ENCODE measurements at places on chromosomes 3 and 15.

DNA sequence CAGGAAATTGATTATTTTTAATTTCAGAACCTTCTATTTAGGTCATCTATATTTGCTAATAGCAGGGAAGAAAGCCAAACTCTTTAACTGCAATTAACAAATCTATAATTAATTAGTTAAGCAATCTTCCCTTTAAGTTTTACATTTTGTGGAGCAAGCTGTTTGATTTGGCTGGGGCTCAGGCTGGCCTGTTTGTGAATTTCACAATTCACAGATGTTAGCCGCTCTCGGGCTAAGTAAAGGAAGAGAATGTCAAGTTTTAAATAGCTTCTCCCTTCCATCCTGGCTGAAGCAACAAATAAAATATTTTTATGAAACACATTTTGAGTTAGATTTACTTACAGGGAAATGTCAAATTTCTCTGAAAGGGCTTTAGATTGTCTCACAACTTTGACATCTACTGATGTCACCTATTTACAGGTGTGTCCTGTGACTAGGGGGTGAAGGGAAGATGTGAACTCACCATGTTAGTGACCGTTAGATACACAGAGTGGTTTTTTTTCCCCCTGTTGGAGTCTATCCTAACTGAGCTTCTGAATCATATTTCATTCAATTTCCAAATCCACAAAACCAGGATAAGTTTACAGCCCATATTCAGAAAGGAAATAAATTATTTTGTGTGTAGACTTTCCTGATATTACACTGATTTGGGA is 1.3 kb upstream of the TP63 start:
- DNase-seq = no peak

DNA sequence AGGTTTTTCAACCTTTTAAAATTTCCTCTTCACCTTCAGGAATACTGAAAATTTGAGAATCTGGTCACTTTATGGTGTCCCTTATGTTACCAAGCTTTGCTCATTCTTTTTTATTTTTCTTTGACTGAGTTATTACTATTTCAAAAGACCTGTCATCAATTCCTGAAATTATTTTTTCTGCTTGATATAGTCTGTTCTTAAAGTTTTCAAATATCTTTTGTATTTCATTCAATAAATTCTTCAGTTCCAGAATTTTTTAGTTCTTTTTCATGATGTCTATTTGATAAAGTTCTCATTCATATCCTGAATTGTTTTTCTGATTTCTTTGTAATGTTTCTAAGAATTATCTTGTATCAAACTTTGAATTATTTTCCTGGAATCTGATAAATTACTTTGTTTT is 63.9 kb downstream of the UQCC5 start:
- DNase-seq = no peak

DNA sequence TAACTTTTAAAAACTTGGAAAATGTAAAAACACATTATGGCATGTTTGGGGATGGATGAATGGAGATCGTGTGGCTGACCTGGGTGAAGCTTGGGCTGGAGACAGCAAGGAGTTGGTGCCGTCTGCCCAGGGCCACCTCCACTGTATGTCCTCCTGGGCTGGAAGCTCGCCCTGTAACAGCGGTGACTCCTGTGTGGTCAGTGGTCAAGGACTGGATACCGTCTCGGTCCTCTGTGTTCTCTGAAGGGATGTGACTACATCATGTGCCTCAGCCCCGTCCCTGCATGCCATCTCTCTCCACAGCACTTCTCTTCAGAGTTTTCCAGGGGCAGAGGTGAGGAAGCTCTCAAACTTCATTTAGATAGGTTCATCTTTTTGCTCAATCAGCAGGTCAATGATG is 9.5 kb downstream of the LIMD1 start:
- DNase-seq = no peak

GRCh38 chr3:187267306-187267705 is 24.2 kb downstream of the MASP1 start:
- DNase-seq = no peak

- no peak for DNase-seq
These were observed 617.5 kb upstream of the CCDC54 start for GRCh38 chr3:106759731-106760130.

- no peak for DNase-seq
These were observed 138.5 kb downstream of the GABRB3 start for GRCh38 chr15:26634319-26634718.

DNA sequence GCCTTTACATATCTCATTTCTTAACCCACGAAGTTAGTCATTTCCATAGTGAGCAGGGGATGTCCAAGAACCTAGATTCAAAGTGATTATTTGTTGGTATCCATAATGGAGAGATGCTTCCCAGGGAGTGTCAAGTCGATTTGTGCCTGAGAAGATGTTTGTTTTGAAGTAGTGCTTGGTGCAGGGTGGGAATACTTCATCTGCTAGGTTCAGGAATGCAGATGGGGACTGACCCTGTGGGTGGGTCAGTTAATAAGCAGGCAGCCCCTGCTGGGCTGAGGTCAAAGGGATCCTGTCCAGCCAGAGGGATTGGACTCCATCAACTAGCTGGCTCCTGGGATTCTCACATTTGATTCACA is 44.1 kb upstream of the VILL start:
- no peak for DNase-seq

DNA sequence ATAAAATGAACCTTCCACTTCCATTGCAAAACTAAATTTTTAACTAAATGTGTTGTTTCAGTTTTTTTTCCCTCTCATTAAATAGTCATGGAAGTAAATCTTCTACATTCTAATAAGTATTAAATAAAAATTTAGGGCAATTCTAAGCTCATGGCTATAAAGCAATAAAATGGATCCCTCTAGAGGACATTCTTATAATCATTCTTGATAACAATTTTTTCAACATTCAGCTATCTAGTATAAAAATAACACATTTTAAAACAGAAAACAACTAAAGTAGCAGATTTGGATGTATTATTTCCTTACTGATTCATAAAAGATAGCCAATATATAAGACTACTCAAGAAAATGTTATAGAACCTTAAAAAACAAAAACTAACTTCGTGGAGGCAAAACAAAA is 393.1 kb downstream of the PLOD2 start:
- DNase-seq = peak; percentile 64

DNA sequence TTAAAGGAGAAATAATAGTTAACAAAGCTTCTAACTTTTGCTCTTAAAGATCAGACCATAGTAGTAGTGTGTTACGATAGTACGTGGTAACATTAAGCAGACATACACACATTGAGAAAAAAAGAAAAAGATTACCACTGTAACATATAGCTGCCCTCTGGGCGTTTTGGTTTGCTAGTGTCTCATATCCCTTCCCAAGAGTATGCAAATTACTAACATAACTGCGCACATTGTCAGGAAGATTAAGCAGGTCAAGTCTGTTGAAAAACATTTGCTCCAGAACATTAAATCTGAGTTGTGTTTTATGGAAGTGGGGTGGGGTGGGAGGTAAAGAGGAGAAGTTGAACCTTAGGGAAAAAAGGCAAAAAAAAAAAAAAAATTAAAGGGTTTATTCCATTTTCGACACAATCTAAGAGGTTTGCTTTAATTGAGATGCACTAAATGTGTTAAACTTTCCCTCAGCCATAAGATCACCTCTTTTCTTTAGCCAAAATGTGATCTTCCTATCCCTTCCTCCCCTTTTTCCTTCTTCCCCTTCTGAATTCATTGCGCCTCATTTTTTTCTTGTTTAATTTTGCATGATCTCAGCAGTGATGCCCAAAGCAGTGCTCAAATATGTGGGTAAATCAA is 1.5 kb upstream of the LRIG1 start:
- no peak for DNase-seq

GRCh38 chr3:15645246-15645645 is 43.7 kb downstream of the BTD start:
- DNase-seq = no peak

- peak; percentile 81 for DNase-seq
These were observed 72.7 kb downstream of the NUP210 start for GRCh38 chr3:13347390-13347950.

DNA sequence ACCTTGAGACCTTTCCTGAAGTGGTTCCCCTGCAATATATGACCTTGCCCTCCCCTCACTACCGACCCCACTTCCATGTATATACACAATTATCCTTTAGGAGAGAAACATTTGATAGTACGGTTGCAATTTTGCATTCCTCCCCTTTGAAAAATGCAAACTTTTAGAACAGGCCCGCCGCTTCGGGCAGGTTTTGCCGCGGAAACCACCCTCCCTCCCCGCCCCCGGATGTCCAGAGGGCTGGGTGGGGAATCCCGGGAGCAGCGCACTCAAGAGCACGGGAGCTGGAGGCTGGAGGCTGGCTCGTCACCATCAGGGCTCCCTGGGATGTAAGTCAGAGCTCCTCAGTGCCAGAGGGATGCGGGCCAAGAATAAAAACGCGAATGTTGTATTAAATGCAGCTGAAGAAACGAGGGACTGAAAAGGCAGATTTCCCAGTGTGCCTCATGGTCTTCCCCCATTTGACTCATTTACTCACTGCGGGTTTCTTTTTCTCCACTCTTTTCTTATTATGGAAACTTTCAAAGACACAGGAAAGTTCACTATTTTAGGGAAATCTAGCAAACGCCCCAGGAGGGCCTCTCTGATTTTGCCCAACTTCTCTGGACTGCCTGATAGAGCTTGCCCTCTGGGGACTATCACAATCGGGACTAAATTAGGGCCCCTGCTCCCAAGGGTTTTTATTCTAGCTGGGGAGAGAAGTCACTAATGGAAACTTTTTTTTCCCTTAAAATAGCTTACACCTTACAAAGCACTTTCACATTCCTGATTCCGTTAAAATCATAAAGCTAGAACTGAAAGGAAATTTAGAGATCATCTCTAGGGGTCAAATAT is 2.9 kb upstream of the USP3 start:
- DNase-seq = peak; percentile 91

GRCh38 chr3:183488343-183488742 is 59.9 kb upstream of the MCF2L2 start:
- DNase-seq = no peak

DNA sequence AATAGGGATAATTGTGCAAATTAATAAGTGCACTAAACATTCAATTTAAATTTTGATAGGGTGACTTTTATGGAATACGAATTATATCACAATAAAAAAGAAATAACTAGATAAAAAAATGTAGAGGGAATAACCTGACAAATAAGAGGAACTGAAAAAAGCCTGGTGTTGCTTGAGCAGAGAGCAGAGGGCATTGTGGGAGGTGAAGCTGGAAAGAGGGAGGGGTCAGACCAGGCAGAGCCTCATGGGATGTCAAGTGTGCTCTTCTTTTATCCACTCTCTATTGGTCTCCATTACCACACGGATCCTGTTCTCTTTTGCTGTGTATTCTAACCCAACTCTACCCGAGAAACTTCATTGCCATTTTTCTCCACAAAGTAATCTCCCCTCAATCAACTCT is 264.0 kb upstream of the CRBN start:
- no peak for DNase-seq

DNA sequence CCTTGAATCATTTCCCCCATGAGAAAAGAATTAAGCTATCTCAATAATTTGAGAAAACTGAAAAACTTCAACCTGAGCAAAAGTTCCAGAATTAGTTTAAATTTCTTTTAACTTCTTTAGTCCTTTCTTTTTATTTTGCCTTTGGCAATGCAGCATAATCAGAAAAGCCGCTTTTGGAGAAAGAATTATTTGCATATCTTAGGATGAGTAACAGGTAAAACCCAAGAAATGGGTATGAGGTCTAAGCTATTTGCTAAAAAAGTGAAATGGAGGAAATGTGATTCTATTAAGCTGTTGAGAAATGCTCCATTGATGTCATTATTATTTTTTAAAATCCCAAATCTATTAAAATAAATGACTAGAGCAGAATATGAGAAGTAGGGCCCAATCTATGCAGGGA is 1238.3 kb upstream of the GBE1 start:
- DNase-seq = no peak

DNA sequence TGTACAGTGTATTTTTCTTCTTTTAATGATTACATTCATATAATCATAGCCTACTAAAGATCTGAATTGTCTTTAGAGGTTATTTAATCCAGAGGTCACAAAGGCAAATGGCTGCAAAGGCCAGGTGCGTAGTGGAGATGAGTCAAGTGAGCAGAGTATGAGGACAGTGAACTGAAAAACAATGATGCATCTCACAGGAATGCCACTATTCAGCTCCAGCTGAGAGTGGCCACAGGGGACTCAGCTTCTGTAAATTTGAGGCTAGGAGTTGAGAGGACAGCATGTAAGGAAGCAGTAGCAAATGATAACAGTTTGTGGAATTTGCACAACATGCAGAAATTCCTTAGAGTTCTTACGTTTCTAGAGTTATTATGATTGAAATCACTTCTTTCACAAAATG is 50.4 kb downstream of the COL6A5 start:
- no peak for DNase-seq

DNA sequence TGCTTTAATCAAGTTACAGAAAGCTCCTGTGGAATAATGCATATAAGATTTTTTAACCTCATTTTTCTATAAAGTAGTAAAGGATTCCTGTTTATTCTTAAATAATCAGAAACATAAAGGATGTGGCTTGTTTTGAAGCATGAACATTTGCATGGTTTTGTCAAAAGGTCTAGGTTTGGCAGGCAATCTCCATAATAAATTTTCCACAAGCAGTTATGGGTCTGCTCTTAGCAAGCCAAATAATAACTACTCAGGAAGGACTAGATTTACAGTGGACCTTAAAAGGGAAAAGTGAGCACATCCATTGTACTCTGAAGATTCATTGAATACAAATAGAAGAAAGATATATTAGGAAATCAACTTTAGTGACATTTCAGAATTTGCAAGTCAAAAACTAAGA is 407.3 kb upstream of the CBLB start:
- DNase-seq = no peak

GRCh38 chr15:29383367-29383766 is 113.7 kb upstream of the NSMCE3 start:
- no peak for DNase-seq

DNA sequence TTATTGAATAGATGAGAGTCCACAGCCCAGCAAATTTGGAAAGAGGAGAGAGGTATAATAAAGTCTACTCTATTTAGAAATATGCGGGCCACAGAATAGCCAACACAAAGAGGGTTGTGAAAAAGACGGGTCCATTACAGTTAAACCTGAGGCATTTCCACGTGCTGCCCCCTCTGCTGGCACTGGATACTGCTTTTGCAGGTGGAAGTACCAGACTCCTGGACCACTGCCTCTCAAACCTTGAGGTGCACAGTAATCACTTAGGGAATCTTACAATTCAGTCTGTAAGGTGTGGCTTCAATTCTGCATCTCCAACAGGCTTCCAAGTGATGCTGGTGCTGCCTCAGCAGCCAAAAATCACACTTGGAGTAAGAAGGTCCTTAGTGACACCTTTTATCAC is 3.0 kb upstream of the TFDP2 start:
- DNase-seq = peak; percentile 58

- DNase-seq = no peak
These were observed 106.3 kb downstream of the CADPS start for GRCh38 chr3:62768896-62769295.

- DNase-seq = no peak
These were observed 360.1 kb downstream of the CNTN4 start for GRCh38 chr3:2458816-2459215.

- DNase-seq = peak; percentile 96
These were observed at the start of gene ITGA11 for GRCh38 chr15:68431792-68432401. ITGA11 (minus strand) TSS chr15:68432163; CDS start chr15:68432066, 97 bp downstream.

- peak; percentile 78 for DNase-seq
These were observed 79.7 kb downstream of the FBN1 start for GRCh38 chr15:48565560-48566482.

GRCh38 chr15:61682891-61683735 is 377.1 kb downstream of the VPS13C start:
- no peak for DNase-seq
